ENCODE measurements at places on chromosomes 7 and 10. TPM values are rescaled to one million over a fixed set of nuclear protein-coding genes. Genes with fewer than 3 reads are reported as not detected.
A peak's percentile ranks its signal among the peaks of the same experiment; 100 is the strongest.

DNA sequence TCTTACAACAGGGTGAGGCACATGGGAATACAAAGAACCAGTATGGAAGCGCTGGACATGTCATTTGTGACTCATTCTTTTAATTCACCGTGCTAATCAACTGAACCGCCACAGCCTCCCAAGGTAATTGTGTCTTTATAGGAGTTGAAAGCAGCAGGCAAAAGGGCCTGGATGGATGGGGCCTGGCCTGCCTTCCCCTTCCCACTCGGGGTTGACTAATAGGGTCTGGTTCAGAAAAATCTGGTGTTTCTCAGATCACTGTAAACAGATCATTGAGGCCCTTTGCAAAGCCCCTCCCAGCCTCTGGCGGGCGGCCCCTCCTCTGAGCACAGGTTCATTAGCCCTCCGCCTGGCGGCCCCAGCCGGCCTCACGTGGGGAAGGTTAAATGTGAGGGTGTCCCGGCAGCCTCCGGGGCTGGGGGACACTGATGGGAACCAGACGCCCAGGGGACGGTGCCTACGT is 100.8 kb downstream of the EBF3 start:
- H3K27me3 ChIP-seq = no peaks in the 10 kb centered on the region
- no peak overlapping the region for H3K27ac ChIP-seq
- no peaks in the 10 kb centered on the region for H3K36me3 ChIP-seq
- no peaks in the 10 kb centered on the region for H3K4me1 ChIP-seq

The XRCC2 gene
- 14.8 TPM for total RNA-seq

DNA sequence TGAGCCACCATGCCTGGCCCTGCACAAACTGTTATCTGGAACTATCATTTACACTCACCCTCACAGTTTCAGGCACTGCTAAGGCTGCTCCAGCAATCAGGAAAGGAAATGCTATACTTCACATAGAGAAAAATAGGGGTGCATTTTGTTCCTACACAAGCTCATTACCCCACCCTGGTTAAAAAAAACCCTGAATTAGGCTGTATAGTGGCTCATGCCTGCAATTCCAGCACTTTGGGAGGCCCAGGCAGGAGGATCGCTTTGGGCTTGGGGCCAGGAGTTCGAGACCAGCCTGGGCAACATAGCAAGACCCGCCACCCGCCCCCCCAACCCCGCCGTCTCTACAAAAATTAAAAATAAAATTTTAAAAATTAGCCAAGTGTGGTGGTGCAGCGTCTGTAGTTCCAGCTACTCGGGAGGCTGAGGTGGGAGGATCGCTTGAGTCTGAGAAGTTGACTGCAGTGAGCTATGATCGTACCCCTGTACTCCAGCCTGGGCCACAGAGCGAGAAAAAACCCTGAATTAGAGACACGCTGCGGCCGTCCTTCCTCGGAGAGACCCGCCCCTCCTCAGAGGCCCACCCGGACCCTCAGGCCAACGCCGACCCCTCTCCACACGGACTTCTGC is 539 bp downstream of the PTCD1 start:
- peak overlapping the region; percentile 99 for H3K4me3 ChIP-seq
- H3K27ac ChIP-seq = peak overlapping the region; percentile 92
- DNase-seq = no peak
- H3K27me3 ChIP-seq = no peaks in the 10 kb centered on the region

The CUBN gene
- 1.2 TPM for total RNA-seq

The OPN1SW gene
- total RNA-seq = not detected

The CCDC172 gene
- total RNA-seq = not detected

GRCh38 chr10:77319557-77319956 is 318.1 kb downstream of the KCNMA1 start:
- no peak overlapping the region for H3K27ac ChIP-seq
- DNase-seq = no peak
- no peaks in the 10 kb centered on the region for H3K36me3 ChIP-seq
- no peaks in the 10 kb centered on the region for H3K4me1 ChIP-seq

DNA sequence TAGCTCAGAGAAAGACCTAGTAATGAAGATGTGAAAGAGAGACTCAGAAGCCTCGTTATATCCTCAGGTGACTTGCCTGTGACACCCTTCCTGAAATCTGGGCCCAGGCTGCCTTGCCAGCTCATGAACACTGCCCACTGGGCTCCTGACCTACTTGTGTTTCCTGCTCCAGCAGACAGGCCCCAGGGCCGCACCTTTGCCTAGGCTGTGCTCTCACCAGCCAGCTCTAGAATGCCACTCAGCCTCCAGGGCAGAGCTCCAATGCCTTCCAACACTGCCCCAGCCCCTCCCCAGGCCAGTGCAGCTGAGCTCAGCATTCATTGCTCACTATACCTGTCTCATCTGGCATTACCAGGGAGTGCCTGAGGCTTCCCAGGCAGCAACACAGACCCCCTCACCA is 94.3 kb downstream of the DLG5 start:
- H3K27me3 ChIP-seq = no peaks in the 10 kb centered on the region
- H3K27ac ChIP-seq = no peak overlapping the region
- H3K4me3 ChIP-seq = no peak overlapping the region
- peaks cover 13% of the 10 kb centered on the region for H3K4me1 ChIP-seq
- H3K36me3 ChIP-seq = peaks cover 11% of the 10 kb centered on the region
- DNase-seq = no peak

GRCh38 chr10:19158870-19159269 is 110.3 kb downstream of the MALRD1 start:
- no peak overlapping the region for H3K4me3 ChIP-seq
- DNase-seq = no peak
- no peaks in the 10 kb centered on the region for H3K36me3 ChIP-seq
- H3K4me1 ChIP-seq = no peaks in the 10 kb centered on the region
- no peaks in the 10 kb centered on the region for H3K27me3 ChIP-seq

DNA sequence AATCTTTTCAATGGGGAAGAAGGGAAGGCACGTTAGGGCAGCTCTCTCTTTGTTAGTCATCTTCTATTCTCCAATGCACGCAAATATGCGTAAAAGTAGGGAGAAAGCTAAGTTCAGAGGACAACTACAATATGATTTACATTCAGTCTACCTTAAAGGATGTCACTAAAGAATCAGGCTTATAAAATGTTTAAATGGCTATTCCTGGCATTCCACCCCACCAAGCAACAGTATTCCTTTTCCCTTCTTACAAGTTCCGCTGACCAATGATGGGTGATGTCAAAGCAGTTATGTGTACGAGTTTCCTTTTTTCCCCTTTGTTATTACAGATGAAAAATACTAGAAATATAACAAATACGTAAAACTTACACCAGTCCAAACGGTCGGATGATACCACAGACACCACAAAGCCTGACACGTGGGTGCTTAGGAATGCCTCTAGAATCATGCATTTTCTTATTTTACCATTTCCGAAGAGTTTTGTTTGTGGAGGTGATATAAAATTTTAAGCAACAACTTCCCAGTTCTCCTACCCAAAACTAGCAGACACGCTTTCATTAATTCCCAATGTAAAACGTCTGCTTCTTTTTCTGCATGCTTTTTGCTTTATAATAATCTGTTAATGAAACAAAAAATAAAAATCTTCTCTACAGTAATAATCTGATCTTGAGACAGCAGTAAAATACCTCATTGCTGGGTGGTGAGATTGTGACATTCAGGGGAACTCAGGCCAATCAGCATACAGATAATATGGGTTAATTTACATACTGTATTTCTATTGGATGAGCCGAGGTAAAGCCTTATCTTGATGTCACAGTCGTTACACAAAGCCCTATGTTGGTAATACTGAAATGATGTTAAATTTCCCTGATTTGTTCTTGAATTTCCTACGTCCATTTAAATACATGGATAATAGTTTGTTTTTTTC is 708 bp upstream of the GPR85 start:
- no peak overlapping the region for H3K4me3 ChIP-seq
- no peaks in the 10 kb centered on the region for H3K27me3 ChIP-seq
- no peak for DNase-seq
- H3K36me3 ChIP-seq = no peaks in the 10 kb centered on the region
- H3K4me1 ChIP-seq = no peaks in the 10 kb centered on the region
- no peak overlapping the region for H3K27ac ChIP-seq

The PKD2L1 gene
- total RNA-seq = 0.17 TPM

- DNase-seq = no peak
- H3K36me3 ChIP-seq = no peaks in the 10 kb centered on the region
- H3K4me3 ChIP-seq = no peak overlapping the region
- H3K27me3 ChIP-seq = no peaks in the 10 kb centered on the region
These were observed 75.0 kb downstream of the POM121L12 start for GRCh38 chr7:53110425-53110824.

DNA sequence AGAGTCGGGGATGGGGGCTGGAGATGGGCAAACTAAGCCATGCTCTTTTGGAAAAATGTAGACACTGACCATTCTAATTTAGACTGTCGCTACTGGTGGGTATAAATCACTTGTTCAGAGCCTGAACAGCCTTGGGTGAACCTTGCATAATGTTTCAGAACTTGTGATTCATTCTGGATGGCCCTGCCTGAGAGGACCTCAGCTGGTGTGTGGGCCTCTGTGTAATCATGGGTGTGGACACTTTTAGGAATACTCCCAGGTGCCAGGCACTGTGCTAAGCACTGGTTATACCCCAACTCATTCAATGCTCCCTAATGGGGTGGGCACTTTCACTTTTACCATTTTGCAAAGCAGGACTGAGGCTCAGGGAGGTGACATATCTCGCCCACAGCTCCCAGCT is 26.8 kb upstream of the TM9SF3 start:
- peaks cover 21% of the 10 kb centered on the region for H3K4me1 ChIP-seq
- DNase-seq = no peak
- H3K27ac ChIP-seq = no peak overlapping the region
- no peak overlapping the region for H3K4me3 ChIP-seq
- H3K27me3 ChIP-seq = no peaks in the 10 kb centered on the region

- no peaks in the 10 kb centered on the region for H3K36me3 ChIP-seq
- no peaks in the 10 kb centered on the region for H3K27me3 ChIP-seq
- H3K4me1 ChIP-seq = peaks cover 54% of the 10 kb centered on the region
- H3K4me3 ChIP-seq = peak overlapping the region; percentile 31
- peak overlapping the region; percentile 96 for H3K27ac ChIP-seq
These were observed 14.9 kb downstream of the TRIM56 start for GRCh38 chr7:101099969-101100781.

The TSPAN33 gene
- 22.2 TPM for total RNA-seq

The RGR gene
- not detected for total RNA-seq

GRCh38 chr7:68245688-68246087 is 1249.1 kb downstream of the TYW1 start:
- no peak overlapping the region for H3K27ac ChIP-seq
- no peaks in the 10 kb centered on the region for H3K27me3 ChIP-seq
- no peaks in the 10 kb centered on the region for H3K4me1 ChIP-seq
- no peak for DNase-seq
- no peaks in the 10 kb centered on the region for H3K36me3 ChIP-seq

DNA sequence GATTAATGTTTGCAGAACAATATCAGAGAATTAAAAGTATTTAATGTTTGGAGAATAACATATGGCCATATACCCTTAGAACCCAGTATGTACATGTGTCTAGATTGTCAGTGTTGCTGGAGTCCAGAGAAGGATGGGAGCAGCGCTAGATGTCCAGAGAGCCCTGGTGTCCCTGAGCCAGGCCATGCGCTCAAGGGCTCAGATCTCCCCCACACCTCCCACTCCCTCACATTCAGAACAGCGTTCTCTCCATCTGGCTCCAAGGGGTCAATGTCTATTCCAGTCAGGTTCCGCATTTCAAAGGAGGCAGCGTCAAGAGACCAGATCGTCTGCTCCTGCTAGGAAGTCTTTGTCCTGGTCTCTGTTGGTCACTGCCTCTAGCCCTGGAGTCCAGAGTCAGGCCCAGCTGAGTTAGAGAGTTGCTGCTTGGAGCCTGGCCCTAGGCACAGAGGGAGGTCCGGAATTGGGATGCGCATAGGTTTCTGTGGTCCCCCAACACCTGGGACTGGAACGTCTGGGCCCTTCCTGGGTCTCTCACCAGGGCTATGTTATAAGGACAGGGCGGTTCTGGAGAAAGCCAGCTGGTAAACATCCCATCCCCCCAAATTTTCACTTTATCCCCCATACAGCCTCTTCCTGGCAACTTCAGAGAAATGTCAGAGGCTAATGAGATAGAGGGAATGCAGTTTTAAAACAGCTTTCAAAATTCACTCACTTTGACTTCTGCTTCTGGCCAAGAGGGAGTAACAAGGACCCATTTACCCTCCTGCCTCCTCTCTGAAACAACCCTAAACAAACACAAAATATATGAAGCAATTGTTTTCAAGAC is 6.5 kb upstream of the WDR86 start:
- no peak overlapping the region for H3K27ac ChIP-seq
- H3K4me3 ChIP-seq = no peak overlapping the region
- H3K36me3 ChIP-seq = no peaks in the 10 kb centered on the region
- H3K27me3 ChIP-seq = no peaks in the 10 kb centered on the region
- DNase-seq = no peak

GRCh38 chr7:176786-177459 is 15.4 kb upstream of the FAM20C start:
- DNase-seq = no peak
- H3K27me3 ChIP-seq = no peaks in the 10 kb centered on the region
- H3K4me3 ChIP-seq = no peak overlapping the region

The NRCAM gene
- 0.15 TPM for total RNA-seq

GRCh38 chr10:116891208-116891607 is 41.9 kb downstream of the ENO4 start:
- peaks cover 14% of the 10 kb centered on the region for H3K4me1 ChIP-seq
- H3K36me3 ChIP-seq = peaks cover 3% of the 10 kb centered on the region
- H3K4me3 ChIP-seq = no peak overlapping the region
- H3K27ac ChIP-seq = no peak overlapping the region
- no peaks in the 10 kb centered on the region for H3K27me3 ChIP-seq

DNA sequence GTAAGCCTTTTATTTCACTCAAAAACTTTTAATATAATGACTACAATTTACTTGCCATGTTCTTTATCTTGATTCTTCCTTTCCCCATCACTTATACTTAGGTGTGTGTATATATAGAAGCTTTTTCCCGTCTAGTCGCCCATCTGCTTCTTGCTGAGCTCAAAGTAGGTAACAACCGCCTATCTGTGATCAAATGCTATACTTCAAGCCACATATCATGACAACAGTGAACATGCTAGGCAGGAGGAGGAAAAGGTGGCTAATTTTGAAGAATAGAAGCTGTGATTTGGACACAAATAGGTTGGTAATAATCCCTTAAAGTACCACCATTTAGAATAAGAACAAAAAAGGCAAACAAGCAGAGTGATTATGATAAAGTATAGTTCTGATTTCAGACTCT is 367.3 kb upstream of the CHRM2 start:
- H3K36me3 ChIP-seq = no peaks in the 10 kb centered on the region
- no peak overlapping the region for H3K4me3 ChIP-seq
- no peaks in the 10 kb centered on the region for H3K4me1 ChIP-seq
- H3K27ac ChIP-seq = no peak overlapping the region
- H3K27me3 ChIP-seq = no peaks in the 10 kb centered on the region
- DNase-seq = no peak

DNA sequence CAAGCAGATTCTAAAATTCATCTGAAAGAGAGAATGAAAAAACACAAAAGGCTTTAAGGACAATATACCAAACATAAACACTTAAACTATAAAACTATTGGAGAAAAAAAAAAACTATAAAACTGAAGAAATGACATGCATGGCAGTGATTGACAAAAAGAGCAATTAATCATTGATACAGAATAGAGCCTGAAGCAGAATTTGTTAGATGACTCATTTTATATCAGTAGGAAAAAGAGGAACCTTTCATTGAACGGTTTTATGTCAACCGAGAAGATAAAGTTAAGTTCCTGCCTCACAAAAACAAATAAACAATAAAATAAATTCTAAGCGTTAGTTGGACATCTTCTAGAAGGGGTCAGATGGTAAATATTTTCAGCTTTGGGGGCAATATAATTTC is 23.3 kb downstream of the NPY start:
- DNase-seq = no peak
- no peaks in the 10 kb centered on the region for H3K36me3 ChIP-seq
- H3K27me3 ChIP-seq = peaks cover 5% of the 10 kb centered on the region
- H3K4me3 ChIP-seq = no peak overlapping the region

- H3K4me3 ChIP-seq = peak overlapping the region; percentile 7
- peaks cover 32% of the 10 kb centered on the region for H3K4me1 ChIP-seq
- peaks cover 19% of the 10 kb centered on the region for H3K36me3 ChIP-seq
- peak; percentile 35 for DNase-seq
- no peaks in the 10 kb centered on the region for H3K27me3 ChIP-seq
These were observed 70.6 kb downstream of the AP3M1 start for GRCh38 chr10:74079936-74080590.

Measured in HCT116 (cell line).